Liver (tissue), 10 donors: ENCODE measurements at places on chromosomes 12 and 14.

- DNase-seq = no peak
Measured at GRCh38 chr12:27542628-27543027, 18.6 kb downstream of the PPFIBP1 start.

GRCh38 chr14:51774209-51774608 lies 86.2 kb upstream of the GNG2 start:
- DNase-seq = no peak

GRCh38 chr14:65846196-65846868 lies 433.8 kb downstream of the FUT8 start:
- no peak for DNase-seq

DNA sequence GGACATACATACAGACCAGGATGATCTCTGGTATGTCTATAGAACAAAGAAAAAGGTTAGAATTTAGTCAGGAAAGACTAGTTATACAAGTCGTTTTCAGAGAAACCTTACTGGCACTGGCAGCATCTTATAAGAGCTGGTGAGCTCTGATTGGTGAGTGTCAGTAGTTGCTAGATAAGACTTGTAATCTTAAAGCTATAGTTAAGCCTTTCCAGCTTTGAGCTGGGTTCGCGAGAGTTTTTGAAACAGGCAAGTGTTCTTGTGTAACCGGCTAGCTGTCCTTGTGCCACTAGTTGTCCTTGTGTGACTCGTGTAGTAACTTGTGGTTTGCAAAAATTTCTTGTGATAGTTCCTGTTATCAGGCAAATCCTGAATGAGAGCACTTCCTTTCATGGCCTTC lies 740.9 kb downstream of the GALC start:
- no peak for DNase-seq

- no peak for DNase-seq
Measured at GRCh38 chr14:34853041-34853440, 22.1 kb downstream of the BAZ1A start.

DNA sequence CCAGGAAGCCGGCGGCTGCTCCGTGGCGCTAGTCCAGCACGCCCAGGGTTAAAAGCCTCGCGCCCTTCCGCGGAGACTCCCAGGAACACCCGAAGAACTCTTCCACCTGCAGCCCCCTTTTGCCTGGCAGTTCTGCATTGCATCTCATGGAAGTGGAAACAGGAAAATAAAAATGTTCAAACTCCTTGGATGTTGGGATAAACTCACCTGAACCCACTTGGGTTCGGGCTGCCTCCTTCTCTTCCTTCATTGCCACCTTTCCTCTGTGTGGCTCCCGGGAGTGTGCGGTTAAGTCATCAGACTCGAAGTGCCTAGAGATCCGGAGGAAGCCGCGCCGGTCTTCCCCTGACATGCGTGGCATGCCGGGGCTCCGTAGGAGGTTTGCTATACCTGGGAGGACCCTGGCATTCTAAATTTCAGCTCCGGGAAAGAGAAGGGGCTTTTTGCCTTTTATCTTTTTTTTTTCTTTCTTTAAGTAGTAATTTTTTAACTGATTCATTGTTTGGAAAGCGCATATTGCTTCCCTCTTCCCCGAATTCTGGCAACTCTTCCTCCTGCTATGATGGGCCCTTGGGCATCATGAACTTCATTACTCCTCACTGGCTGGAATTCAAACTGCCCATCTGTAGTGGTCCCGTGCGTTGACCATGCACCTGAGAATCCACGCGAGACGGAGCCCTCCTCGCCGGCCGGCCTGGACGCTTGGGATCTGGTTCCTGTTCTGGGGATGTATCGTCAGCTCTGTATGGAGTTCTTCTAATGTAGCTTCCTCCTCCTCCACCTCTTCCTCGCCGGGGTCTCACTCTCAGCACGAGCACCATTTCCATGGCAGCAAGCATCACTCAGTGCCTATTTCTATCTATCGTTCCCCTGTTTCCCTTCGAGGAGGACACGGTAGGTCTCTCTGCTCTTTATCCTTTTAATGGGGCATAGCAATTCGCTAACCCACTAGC lies 931.4 kb downstream of the DIO2 start:
- no peak for DNase-seq

GRCh38 chr12:52178984-52179383 lies 12.8 kb downstream of the KRT80 start:
- no peak for DNase-seq

- no peak for DNase-seq
Measured at GRCh38 chr12:68565391-68565903, 45.3 kb upstream of the RAP1B start.

DNA sequence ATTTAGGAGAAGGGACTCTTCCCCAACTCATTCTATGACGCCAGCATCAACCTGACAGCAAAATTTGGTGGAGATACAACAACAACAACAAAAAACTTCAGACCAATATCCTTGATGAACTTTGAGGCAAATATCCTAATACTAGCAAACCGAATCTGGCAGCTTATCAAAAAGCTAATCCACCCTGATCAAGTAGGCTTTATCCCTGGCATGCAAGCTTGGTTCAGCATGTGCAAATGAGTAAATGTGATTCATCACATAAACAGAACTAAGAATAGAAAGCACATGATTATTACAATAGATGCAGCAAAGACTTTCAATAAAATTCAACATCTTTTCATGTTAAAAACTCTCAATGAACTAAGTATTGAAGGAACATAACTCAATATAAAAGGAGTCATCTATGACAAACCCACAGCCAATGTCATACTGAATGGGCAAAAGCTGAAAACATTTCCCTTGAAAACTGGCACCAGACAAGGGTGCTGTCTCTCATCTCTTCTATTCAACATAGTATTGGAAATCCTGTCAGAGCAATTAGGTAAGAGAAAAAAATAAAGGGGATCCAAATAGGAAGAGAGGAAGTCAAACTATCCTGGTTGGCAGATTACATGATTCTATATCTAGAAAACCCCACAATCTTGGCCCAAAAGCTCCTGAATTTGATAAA lies 233.3 kb downstream of the CCDC59 start:
- no peak for DNase-seq

DNA sequence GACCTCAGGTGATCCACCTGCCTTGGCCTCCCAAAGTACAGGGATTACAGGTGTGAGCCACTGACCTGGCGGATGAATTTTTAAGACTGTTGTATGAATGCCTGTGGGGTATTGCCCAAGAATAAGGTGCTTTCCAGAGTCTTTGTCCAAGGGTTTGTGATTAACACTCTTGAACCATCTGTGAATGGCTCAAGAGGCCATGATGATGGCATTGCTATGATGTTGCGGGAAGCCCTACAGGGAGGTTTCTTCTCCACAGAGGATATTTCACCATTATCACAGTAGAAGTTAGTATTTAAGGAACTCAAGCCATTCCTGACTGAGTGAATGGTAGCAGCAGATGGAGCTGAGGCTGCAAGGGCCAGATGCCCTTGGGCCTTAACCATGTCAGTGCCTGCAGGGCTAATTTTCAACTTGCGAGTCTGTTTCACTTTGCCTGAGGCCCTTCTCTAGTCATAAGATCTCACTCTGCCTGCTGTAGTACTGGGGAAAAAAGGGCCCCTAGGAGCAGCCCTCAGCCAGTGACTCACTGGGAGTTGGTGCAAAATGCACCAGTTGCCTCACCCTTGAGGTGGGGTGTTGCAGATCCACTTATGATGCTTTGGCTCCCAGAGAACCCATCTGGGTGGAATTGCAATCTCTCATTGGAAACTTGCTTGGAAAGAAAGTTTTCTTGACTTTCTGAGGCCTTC lies 108.6 kb upstream of the FLRT2 start:
- DNase-seq = no peak

DNA sequence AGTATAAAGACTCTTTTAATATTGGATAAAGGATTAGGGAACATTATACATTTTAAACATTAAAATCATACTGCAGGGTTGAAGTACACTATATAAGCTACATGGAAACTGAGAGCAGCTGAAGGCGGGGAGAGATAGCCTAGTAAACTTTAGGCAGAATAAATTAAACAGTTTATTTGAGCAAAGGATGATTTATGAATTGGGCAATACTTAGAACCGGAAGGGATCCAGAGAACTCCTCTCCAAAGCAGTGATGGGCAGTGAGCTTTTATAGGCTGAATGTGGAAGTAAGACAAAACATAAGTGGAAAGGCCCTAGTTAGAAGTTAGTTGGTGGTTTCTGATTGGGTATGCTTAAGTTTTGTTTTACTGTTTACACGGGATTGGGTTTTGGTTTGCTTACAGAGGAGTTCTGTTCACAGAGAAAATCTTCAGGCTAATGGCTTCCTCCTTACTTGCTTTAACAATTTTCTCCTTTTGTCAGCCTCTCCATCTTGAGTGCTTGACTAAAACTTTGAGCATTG lies 18.9 kb downstream of the LEMD3 start:
- no peak for DNase-seq

GRCh38 chr14:31154956-31155355 lies 52.6 kb downstream of the HECTD1 start:
- DNase-seq = no peak

- no peak for DNase-seq
Measured at GRCh38 chr12:14844401-14844800, 1.1 kb upstream of the ART4 start.

DNA sequence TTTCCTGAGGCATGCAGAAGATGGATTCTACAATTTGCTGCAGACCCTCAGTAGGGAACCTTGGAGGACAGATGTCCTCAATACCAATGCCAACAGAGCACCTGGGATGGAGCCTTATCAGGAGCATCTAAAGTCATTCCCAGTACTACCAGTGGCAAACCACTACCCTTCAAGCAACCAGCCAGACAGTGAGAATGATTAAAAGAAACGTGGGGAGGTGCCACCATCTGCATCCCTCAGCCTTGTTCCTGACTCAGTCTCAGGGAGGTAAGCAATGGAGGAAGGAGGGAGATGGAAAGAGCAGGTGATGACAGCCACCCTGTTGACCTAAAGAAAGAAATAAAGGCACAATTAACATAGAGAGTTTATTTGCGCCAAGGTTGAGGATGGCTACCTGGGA lies 175.2 kb upstream of the GRIN2B start:
- DNase-seq = no peak

DNA sequence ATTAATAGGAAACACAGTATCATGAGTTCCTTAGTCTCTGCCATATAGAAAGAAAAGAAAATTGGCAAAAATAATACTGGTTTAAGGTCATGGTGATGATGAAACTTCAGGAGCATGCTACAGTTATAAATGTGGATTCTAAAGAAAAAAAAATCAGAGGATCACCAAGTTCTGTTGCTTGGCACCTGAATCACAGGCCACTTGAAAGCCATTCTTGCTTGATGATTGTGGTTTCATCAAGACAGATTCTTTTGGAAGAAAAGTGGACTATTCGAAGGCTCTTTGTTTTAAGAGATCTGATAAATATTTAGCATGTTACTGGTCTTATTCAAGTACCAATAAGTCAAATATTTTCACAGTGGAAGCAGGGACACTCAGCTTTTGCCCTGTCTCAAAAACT lies 148.9 kb downstream of the SAMD4A start:
- no peak for DNase-seq

DNA sequence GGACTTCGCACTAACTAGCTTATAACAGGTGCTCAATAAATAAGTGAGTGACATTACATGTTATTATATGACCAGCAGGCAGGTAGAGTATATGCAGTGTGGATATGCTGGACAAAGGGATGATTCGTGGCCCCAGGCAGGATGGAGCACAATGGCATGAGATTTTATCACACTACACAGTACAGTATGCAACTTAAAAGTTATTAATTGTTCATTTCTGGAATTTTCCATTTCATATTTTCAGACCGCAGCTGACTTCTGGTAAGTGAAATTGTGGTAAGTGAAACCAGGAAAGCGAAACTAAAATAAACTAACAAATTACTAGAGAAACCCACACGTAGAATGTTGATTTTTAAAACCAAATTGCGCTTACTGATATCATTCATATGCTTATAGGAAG lies 3.3 kb downstream of the PARP11 start:
- DNase-seq = no peak

- no peak for DNase-seq
Measured at GRCh38 chr12:15368812-15369211, 46.5 kb downstream of the PTPRO start.

DNA sequence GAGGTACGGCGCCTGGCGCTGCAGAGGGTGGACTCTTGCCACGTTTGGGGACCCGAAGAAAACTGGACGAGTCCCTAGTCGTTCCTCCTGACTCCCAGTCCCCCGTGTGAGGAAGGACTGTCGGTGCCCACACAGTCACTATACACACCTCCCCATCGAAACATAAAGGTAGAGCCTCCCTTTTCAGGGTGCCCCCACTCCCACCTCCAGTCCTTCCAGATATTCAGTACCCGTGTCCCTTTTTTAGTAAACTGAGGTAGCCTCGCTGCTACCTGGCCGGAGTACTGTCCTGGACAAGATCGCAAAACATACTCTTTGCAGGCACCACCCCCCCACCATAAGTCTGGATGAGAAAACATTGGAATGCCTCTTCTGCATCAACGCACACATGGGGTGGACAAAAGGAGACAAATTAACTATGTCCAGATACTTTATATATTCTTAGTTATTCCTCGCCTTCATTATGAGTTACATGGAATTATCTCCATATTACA lies 610 bp upstream of the KMT2D start:
- DNase-seq = no peak

- DNase-seq = no peak
Measured at GRCh38 chr14:51331486-51332367, 91.7 kb downstream of the TMX1 start.

GRCh38 chr12:58502841-58503240 lies 417.5 kb downstream of the LRIG3 start:
- no peak for DNase-seq

DNA sequence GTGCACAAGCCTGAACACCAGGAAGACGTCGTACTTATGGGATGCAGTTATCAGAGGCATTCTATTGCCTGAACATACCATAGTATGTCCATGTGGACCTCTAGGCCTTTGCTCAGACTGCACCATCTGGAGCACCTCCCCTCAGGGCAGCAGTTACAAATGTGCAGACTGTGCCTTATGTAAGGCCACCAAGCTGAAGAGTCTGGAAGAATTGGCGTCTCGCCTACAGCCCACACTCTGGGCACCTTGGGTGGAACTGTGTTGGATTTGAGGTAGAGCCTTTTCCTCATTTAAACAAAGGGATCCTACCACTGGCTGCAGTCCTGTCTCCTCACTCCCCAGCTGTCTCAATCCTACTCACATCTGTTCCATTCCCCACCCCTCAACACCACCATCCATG lies 204.3 kb upstream of the FRMD6 start:
- no peak for DNase-seq
